ENCODE measurements at places on chromosomes 7 and 10. TPM values are rescaled to one million over a fixed set of nuclear protein-coding genes. Genes with fewer than 3 reads are reported as not detected.

The MYL10 gene
- not detected for total RNA-seq

The ST7 gene
- total RNA-seq = 25.0 TPM

The HMX3 gene
- not detected for total RNA-seq

The GTPBP10 gene
- 22.9 TPM for total RNA-seq

The WEE2 gene
- total RNA-seq = not detected

The ALOX5 gene
- 17.3 TPM for total RNA-seq

DNA sequence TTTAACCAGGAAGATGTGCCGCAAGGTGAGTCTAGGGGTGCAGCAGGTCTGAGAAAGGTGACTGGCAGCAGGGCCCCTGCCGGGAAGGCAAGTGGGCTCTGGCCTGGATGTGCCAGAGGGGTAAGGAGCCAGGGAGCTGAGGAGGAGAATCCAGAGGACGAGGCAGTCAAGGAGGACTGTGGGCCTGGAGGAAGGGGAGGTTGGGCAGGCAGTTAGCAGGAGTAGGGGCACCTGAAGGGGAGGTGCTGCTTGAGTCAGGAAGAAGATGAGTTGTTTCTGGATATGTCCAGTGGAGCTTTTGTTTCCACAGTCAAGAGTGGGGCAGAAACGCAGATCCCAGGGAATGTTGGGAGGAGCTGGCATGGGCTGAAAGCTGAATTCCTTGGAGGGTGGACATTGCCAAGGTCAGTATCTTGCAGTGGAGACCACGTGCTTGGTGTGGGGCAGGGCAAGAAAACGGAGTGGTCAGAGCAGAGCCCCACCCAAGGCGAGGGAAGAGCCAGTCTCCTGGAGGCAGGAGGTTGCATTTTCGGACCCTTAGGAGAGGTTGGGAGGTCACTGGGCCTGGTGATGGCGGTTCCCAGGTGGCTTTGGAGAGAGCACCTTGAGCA is 34.0 kb downstream of the MINDY4 start:
- H3K36me3 ChIP-seq = peaks cover 10% of the 10 kb centered on the region
- no peak overlapping the region for H3K4me3 ChIP-seq
- DNase-seq = no peak
- no peak overlapping the region for H3K27ac ChIP-seq

- no peak for DNase-seq
- no peaks in the 10 kb centered on the region for H3K36me3 ChIP-seq
- no peaks in the 10 kb centered on the region for H3K27me3 ChIP-seq
- peaks cover 8% of the 10 kb centered on the region for H3K4me1 ChIP-seq
- no peak overlapping the region for H3K27ac ChIP-seq
- H3K4me3 ChIP-seq = peak overlapping the region; percentile 15
Observed at GRCh38 chr7:10239695-10240345, 733.9 kb upstream of the PHF14 start.

DNA sequence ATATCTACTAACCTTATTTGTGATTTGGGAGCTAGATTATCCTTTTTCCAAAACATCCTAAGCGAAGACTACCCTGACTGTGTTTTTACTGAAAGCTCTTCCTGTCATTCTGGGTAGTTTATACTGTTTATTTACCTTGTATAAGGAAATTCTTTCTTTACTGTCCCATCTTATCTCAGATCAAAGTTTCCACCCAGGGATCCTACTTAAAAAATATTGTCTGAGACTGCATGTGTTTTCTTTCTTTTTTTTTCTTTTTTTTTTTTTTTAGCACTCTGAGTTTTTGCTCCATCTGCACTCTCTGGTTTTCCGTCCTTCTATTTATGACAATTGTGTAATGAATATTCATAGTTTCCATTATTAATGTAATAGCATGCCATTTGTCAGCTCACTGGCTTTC is 26.5 kb downstream of the CDK14 start:
- no peaks in the 10 kb centered on the region for H3K36me3 ChIP-seq
- peaks cover 36% of the 10 kb centered on the region for H3K4me1 ChIP-seq
- H3K4me3 ChIP-seq = no peak overlapping the region

DNA sequence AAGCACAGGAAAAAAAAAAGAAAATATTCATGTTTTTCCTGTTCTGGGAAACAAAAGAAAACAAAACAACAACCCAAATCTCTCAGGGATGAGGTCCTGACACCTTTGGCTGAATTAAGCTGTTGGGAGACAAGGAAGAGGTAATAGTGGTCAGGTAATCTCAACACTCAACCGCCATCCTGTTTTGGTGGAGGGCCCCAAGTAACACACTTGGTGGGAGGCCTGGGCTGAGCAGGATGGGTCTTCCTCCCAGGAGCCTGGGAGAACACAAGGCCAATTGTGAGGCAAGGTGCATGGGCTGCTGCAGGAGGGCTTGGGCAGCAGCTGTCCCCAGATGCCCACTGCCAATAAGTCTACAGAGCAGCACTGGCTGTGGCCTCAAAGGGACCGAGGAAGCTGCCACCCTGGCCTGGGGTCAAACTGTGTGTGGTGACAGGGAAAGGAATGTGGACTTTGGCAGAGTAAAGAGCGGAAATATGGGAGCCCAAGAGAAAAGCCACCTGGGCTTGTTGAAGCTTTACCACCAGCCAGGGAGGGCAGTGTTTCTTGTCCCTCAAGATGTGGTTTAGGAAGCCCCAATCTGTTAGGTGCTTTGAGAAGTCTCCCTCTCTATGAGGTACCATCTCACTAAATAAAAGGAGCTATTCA is 93.5 kb upstream of the SLC25A13 start:
- H3K4me1 ChIP-seq = peaks cover 20% of the 10 kb centered on the region
- H3K36me3 ChIP-seq = no peaks in the 10 kb centered on the region
- no peak overlapping the region for H3K27ac ChIP-seq
- no peaks in the 10 kb centered on the region for H3K27me3 ChIP-seq
- DNase-seq = no peak

DNA sequence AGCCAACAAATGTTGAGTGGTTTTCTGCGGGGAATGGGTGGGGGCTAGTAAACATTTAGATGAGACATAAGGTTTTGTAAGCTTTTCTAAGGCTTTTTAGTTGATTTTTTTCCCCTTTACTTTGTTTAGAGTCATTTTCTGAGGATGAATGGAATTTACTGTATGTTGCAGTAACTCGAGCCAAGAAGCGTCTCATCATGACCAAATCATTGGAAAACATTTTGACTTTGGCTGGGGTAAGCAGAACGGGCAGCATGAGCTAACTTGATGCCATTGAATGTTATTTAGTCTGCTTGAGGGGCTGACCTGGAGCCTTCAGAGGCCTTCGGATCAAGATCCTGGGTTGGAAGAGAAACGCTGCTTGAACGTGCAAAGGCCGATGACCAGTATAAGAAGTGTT is 37.3 kb downstream of the FBH1 start:
- H3K4me3 ChIP-seq = no peak overlapping the region
- H3K27me3 ChIP-seq = no peaks in the 10 kb centered on the region
- H3K4me1 ChIP-seq = no peaks in the 10 kb centered on the region
- no peak overlapping the region for H3K27ac ChIP-seq
- peaks cover 40% of the 10 kb centered on the region for H3K36me3 ChIP-seq
- DNase-seq = no peak

DNA sequence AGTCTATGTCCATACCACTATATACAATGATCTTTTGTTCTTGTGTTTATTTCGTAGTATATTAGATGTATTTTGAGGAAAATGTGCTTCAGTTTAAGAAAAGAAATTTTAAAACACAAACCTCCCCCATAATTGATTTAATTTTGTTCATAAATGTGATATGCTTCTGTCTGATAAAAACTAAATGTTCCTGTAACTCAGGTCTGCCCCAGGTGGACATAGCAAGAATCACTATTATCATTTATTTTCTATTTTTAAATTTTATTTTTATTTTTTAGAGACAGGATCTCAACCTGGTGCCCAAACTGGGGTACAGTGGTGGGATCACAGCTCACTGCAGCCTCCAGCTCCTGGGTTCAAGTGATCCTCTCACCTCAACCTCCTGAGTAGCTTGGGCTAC is 43.2 kb downstream of the BEND7 start:
- H3K27ac ChIP-seq = no peak overlapping the region
- no peak overlapping the region for H3K4me3 ChIP-seq
- H3K4me1 ChIP-seq = no peaks in the 10 kb centered on the region
- H3K36me3 ChIP-seq = no peaks in the 10 kb centered on the region

Data from type B pancreatic cell (in vitro differentiated cells).